ENCODE measurements at places on chromosomes 12 and 14.

GRCh38 chr12:75722714-75723200, 211.3 kb upstream of the KRR1 start:
- peak; percentile 67 for DNase-seq

- no peak for DNase-seq
These were observed 141.4 kb downstream of the MYRFL start for GRCh38 chr12:69966409-69966808.

- no peak for DNase-seq
These were observed 14.9 kb downstream of the TRMT61A start for GRCh38 chr14:103543721-103544387.

DNA sequence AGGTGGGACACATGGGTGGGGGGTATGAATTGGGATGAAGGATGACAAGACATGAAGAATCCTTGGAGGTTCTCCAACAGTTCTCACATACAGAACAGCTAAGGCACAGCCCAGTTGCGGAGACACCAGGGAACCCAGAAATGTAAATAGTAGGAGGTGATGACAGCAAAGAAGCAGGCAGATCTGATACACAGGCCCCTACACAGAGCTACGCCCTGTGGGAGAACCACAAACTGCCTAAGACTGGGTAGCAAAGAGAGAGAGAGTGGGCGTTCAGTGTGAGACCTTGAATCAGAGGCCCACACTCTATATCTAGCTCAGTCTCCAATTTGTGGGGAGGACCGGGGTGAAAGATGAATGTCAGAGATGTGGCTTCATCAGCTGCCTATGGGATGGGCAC, 9.5 kb upstream of the NUMB start:
- DNase-seq = no peak

- DNase-seq = no peak
These were observed 56.5 kb upstream of the KCNH3 start for GRCh38 chr12:49482095-49483051.

- no peak for DNase-seq
These were observed 83.2 kb downstream of the PITPNM2 start for GRCh38 chr12:123067654-123068053.

DNA sequence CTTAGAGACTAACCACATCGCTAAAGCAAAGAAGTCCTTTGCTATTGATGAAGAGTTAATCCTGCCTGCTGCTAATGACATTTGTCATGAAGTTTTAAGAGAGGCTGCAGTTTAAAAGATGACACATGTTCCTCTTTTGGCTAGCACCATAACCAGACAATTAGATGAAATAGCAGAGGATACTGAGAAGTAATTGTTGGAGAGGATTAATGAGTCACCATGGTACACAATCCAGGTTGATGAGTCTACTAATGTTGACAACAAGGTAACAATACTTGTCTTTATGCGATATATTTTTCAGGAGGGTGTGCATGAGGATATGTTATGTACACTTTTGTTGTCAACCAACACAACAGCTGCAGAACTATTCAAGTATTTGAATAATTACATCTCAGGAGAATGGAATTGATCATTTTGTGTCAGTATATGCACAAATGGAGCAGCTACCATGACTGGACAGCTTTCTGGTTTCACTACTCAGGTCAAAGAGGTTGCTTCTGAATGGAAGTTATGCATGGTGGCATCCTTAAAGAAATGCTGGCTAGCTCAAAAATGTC, 56.7 kb downstream of the LRRIQ1 start:
- DNase-seq = no peak

DNA sequence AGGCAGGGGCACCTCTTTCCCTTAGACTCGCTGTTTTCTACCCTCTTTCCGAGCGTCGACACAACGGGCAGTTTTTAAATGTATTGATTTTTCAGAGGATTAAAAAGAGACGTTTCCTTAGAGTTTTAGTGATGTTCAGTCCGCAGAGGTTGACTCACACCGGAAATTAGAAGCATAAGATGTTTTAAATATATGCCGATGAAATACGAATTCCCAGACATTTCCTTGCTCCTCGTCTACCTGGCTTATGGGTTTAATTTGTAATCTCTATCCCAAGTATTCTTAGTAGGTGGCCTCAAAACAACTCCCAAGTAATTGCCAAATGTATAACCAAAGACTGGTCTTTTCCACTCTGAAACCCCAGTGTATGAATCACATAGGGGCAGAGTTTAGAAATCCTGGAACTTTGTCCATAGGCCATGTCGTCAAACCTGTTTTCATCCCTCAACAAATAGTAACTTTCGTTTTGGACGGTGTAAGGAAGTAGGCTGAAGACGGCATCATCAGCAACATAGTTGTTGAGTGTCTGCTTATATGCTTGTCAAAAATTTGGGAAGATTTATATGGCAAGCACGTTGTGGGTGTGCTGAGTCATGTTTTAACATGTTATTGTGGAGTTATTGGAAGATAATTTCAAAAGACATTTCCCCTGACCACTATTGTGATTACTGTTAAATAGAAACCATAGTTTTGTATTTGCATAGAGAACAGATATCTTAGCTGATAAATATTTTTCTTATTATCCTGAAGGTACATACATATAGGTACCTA, 824 bp downstream of the TBK1 start:
- no peak for DNase-seq

DNA sequence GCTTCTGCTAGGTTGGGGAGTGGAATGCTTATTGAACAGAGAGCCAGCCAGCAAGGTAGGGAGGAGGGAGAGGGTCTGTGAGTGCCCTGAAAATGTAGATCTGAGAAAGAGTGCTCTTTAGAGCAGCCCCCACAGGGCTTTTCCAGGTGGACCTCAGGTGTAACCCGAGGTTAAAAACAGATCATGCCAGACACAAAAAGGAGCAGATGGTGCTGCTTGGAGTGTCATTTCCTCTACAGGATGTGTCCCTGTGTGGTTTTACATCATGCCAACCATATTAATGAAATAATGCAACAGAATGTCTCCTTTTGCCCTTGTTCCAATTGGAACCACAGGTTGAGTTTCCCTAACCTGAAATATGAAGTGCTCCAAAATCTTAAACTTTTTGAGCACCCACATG, 6.4 kb downstream of the SUSD6 start:
- no peak for DNase-seq

- no peak for DNase-seq
These were observed 4.3 kb downstream of the GAPDH start for GRCh38 chr12:6538420-6539313.

DNA sequence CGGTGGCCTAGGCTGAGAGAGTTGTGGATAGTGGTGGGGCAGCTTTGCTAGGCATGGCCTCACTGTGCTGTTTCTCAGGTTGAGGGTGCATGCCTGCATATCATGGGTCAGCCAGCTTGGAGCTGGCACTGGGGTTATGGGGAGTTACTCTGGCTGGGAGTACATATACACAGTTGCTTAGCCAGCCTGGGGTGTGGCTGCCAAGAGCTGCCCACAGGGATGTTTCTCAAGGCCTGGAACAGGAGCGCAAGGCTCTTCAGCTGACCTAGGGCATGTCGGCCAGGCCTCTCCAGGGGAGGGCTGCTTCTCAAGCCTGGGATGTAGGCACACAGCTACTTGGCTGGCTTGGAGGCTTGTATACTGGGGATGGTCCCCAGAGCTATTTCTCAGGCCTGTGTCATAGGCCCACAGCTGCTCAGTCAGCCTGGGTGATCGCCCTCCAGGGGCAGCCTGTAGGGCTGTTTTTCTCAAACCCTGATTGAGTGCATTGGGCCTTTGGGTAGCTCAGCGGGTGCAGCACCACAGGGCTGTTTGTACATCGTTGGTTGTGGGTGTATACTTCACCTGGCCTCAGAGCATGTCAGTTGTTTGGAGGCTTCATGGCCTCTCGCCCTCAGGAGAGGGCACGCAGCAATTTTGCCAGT, 114.9 kb downstream of the METTL25 start:
- DNase-seq = no peak

DNA sequence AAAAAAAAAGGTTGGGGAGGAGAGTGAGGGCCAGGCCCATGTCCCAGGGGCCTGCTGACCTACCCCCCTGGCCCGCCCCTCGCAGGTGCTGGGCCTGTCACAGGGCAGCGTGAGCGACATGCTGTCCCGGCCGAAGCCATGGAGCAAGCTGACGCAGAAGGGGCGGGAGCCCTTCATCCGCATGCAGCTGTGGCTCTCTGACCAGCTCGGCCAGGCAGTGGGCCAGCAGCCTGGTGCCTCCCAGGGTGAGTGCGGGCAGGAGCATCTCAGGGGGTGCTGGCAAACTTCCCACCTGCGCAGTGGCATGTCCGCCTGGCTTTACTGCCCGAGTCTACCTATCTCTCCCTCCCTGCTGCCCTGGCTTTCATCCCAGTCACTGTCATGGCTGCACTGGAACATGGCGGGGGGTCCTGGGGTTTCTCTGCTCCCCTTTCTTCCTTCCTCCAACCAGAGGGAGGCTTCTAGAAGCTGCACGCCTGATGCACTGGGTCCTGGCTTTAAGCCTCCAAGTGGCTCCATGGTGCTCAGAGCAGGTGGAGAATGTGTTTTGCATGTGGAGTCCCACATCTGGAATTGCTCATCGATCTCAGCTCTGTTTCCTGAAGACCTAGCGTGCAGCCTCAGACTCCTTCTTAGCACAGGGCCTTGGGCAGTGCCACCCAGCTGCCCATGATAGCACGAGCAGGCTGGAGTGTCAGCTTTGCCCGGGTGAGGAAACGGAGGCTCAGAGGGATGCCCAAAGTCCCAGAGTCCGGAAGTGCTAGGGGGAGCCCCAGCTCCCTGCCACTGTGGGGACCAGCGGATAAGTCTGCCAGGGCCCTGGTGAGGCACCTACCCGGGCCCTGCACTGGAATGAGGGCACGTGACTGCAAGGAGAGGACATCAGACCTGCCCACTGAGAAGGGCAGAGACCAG, 46.3 kb downstream of the PHETA1 start:
- peak; percentile 16 for DNase-seq

DNA sequence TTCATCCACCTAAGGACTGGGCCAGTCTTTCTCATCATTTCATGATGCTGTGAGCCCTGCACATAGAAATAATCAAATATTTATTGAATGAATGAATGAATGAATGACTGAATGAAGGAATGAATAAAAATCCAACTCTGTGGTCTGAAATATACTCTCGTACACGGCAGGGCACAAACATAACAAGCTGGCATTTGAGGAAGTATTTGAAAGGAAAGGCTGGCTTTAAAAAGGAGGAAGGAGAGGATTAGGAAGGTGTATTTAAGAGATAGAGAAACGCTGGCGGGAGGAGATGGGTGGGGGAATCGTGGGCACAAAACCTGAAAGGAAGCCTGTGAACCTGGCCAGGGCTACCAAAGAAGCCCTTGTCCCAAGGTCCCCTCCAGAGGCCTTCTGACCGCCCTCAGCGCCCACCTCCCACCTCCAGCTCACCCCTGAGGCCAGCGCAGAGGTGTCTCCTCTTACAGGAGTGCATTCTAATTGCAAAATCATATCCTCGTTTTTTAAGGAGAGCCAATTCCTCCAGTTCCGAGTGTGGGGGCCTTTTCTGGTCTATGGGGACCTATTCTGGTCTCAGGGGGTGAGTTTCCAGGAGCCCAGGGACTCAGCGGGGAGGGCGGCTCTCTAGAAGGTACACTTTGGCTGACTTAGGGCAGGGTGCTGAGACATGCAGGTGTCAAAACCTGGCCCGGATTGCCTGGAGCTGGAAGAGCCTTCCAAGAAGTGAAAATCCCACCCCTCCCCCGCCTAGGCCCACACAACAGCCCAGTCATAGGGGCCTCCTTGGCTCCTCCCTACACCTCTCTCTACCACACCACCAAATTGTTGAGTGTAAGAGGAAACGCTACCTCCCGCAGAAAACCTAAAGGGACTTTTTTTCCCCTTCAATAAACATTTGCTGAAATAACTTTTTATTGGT, 8.7 kb upstream of the JDP2 start:
- DNase-seq = peak; percentile 59

DNA sequence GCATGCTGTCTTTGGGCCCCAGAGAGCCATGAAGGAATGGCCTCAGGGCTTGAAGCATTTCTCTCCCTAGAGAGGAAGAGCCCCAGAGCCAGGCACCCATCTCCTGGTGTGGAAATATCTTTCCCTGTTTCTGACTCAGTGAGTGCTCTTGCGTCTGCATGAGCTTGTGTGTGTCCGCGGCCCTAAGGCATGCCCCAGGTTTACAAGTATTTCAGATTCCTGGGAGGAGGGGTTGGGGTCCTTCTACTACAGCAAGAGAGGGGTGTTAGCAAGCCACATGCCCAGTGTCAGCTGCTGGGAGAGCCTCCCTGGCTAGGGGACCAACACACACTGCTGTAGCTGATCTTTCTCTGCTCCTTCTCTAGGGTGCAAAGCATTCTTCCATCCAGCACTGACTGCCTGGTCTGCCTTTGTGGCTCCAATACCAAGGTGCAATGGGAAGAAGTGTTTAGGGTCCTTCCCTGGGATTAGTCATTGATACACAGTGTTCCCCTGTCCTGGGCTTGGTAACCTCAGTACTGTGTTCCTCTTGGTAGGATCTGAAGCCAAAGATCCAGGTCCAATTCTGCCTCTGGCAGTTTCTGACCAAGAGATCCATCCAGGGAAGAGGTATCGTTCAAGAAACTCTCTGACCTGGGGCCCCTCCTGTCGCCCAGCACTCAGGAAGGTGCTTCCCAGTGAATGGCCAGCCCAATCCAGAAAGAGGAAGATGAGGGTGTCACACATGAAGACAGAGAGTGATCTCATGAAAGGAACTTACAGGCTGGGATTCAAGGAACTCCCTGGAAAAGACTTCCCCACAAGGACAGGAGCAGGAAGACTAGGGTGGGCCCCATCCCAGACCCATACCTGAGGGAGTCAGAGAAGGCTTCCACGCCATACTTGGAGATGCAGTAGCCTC, 3.1 kb downstream of the RDH16 start:
- no peak for DNase-seq

GRCh38 chr12:92674500-92674899, 28.3 kb upstream of the PLEKHG7 start:
- DNase-seq = no peak

GRCh38 chr12:92261071-92261470, 115.4 kb upstream of the BTG1 start:
- DNase-seq = no peak

DNA sequence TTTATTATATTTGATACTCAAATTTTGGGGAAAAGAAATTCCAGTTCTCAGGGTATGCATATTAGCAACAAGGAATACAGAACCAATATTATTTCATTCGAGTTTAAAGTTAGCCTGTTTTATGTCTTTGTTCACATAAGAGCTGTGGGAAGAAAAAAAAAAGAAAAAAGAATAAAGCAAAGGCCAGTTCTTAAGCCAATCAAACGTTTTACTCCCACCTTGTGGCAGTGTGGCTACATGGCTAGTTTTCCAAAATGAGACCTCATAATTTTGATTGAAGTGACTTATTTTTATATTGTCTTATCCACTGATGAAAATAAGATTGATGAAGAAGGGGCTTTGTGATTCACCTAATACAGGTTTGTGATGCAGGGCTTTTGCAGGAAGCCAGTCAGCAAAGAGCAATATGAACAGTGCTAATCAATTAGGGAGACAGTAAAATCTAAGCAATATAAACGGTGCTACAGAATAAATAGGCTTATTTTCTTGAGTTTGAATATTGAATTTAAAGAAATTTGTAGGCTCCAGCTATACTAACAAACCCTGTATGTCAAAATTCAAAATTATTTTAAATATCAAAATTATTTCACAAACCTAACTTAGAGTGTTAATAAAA, 624.1 kb upstream of the FOXG1 start:
- no peak for DNase-seq

GRCh38 chr14:106662936-106663550, 1136.7 kb downstream of the TMEM121 start:
- DNase-seq = no peak

- no peak for DNase-seq
These were observed 14.8 kb downstream of the HSP90B1 start for GRCh38 chr12:103944964-103945363.

Measured in body of pancreas (tissue), 4 donors.